Stimulated activated CD4-positive, alpha-beta T cell treated with anti-CD3 and anti-CD28 coated beads, Interleukin-1b, Interleukin-23, amount 100 ng/mL, for 1 hour (primary cell): ENCODE measurements at places on chromosomes 13 and 19.

- no peak for DNase-seq
Measured at GRCh38 chr13:59250336-59251189, 913.2 kb downstream of the DIAPH3 start.

GRCh38 chr13:49559006-49559405 lies 26.4 kb downstream of the RCBTB1 start:
- no peak for DNase-seq

DNA sequence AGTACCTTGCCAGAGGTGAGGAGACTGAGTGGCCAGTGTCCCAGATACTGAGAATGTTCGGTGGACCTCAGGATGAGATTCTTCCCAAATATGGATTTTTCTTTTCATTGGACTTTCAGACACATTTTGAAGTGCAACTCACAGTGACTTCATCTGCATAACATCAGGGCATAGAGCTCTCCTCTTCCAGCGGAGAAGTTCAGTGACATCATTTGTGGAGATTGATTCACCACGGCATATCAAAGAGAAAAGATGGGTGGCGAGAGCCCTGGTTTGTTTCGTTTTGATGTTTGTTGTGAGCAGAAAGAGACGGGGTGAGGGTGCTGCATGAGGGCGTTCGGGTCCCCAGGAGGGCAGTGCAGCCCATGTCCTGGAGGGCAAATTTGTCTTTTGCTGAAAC lies 120.1 kb upstream of the GPR12 start:
- DNase-seq = no peak

DNA sequence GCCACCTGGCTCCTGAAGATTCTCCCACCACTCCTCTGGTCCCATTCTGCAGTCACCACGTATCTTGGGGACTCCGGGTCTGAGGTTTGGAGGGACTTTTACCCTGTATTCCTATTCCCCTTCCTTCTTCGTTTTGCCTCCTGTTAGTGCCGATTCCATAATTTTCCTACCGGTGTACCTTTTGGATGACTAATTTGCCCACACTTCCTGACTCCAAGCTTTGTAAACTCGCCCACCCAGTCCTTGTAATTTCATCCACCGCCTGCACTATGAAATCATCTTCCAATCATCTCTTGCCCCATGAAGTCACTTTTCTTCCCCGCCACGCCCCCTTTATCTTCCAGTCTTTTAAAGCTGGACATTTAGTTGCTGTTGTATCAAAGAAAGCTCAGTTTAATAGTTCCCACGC lies 572 bp downstream of the UCHL3 start:
- DNase-seq = no peak

DNA sequence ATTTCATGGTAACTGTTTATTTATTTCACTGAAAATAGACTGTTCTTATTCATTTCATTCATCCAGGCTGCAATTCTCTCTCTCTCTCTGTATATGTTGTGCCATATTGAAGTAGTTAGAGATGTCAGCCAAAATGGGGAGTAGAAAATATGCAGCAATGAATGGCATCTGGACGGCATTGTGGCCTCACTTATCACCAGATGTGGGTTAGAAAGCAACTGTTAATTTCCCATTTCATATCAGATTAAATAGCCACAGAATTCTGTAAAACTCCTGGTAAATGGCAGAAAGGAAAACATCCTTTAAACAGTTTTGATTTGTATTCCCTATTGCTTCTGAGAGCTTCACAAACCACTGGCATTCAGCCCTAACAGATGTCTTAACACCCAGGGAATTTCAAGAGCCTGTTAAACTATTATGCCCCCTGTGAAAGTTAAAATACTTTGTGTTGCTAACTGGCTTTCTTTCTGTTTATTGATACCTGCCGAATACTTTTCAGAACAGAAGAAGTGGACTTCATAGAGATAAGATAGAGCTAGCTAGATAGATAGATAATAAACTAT lies 1763.3 kb upstream of the MIR17HG start:
- no peak for DNase-seq

DNA sequence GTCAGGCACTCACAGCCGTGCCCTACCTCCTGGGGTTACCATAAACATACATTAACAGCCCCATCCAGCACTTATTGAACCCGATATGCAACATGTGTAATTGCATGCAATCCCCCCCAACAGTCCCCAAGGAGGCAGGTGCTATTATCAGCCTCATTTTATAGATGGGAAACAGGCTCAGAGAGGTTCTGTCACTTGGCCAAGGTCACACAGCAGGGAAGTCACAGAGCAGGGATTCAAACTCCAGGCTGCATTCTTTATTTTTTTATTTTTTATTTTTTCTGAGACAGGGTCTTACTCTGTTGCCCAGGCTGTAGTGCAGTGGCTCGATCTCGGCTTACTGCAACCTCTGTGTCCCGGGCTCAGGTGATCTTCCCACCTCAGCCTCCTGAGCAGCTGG lies 38.4 kb upstream of the TNFAIP8L1 start:
- no peak for DNase-seq

DNA sequence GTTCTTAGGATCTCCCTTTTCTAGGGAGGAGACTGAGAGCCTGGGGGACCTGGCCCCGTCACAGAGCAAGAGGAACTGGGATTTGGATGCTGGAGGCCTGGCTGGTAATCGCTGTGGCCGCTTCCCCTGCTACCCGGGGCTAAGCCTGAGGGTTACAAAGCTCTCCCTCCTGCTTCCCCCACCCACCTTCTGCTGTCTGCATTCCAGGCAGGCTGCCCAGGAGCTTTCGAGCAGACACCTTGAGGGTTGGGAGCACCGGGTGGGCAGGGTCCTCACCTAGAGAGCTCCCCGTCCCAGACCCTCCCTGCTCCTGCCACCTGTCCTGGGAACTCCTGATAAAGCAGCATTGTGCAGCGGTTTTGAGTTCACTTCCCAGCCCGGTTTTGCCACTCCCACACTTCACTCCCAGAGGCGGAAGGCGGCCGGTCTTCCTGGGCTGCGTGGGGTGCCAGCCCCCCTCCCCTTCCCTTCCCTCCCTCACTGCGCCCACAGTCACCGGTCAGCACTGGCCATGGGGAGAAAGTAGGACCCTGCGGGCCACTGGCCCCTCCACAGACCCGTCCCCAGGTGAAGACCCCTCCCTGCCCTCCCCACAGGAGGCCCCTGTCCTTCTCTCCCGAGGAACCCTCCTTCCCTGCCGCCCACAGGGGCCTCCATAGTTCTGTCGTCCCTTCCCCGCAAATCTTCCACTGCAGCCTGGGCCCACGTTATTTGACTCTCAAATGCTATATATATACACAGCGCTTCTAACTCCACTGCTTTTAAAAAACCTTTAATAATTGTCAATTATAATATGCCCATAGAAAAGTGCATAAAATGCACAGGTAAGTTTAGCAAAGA lies 8.1 kb downstream of the PAK4 start:
- no peak for DNase-seq

DNA sequence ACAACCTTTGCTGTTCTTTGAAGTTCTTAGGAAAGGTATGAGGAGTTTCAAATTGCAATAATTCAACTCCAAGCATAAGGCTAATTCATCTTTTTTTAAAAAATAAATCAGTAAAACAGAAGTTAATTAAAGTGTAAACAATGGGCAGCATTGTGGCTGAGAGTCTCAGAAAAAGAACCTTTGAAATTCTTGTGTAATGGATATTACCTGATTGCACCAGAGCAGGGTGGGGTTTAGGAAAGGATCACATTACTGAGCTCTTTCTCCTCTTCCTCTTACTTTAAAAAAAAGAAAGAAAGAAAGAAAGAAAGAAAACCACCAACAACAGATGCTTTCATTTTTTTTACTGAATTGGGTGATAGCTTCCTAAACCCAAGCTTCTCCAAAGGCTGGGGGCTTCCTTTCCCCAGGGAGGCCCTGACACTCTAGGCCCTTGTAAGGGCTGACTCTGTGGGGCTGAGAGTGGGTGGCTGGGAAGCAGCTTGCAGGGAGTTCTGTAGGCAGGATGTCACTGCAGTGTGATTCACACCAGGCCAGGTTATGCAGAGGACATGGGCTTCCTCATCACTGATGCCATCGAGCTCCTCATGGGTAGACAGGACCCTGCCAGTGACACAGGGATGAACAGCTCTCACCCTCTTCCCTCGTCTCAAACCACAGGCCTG lies 564.5 kb downstream of the FGF9 start:
- no peak for DNase-seq
